ENCODE measurements at places on chromosomes 6 and 20.

GRCh38 chr6:116327803-116328527, 42.8 kb upstream of the DSE start:
- DNase-seq: no peak

GRCh38 chr20:20367575-20368417, at the start of gene INSM1:
Gene INSM1, plus strand, starts transcription at chr20:20368104. Its CDS starts 164 bp downstream, at chr20:20368268.
- peak; percentile 100 for DNase-seq

- no peak for DNase-seq
Observed at GRCh38 chr6:169906004-169906687, 154.7 kb downstream of the ERMARD start.

- peak; percentile 71 for DNase-seq
Observed at GRCh38 chr6:17392978-17393891, at the start of gene CAP2. Gene CAP2, plus strand, starts transcription at chr6:17393595. Its CDS starts 27,961 bp downstream, at chr6:17421556.

DNA sequence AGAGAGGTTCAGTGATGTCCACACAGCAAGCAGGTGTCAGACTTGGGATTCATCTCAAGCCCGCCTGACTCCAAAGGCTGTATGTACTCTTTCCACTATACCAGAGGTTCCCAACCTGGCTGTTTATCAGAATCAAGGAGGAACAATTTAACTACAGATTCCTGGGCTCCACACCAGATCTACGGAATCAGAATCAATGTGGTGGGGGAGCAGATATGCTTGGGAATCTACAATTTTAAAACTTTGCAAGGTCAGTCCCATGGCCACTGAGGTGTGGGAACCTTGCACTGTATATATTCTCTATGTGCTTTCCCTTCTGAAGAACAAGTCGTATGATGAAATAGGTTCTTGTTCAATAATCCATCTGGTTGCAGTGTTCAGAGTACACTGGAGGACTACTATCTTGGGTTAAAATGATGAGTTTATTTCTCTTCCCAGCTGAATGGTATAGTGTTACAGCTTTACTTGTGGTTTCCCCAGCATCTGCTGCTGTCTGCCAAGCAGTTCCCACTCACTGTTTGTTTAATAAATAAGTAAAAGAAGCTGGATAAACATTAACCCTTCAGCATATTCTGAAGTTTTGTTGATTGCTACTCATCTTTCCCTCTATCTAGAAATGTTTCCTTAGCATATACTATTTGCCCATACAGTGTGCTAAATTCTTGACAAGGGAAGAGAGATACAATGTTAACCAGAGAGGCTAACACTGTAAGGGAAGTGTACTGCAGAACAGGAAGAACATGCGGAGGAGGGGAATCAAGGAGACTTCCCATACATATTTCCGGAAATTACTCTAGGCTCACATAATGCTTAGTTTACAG, 9.9 kb downstream of the TTI1 start:
- no peak for DNase-seq

DNA sequence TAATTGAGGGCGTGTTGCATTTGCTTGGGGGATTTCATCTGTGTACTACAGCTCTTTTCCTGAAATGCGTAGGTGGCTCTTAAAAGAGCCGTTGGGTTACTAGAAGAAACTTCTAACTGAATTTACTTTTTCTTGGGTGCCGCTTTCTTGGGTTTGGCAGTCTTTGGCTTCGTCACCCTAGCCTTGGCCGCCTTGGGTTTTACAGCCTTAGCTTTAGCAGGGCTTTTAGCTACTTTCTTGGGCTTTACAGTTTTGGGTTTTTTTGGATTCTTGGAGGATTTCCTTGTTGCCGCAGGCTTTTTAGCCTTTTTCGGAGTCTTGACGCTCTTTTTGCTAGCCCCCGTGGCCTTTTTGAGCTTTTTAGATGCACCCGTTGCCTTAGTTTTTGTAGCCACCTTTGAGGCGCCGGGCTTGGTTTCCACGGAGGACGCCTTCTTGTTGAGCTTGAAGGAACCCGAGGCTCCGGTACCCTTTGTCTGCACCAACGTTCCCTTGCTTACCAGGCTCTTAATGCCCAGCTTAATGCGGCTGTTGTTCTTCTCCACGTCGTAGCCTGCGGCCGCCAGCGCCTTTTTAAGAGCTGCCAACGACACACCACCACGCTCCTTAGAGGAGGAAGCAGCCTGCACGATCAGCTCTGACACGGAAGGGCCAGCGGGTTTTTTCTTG, 54.5 kb downstream of the TRIM38 start:
- no peak for DNase-seq

- no peak for DNase-seq
Observed at GRCh38 chr6:166969390-166970002, 13.1 kb upstream of the RNASET2 start.

GRCh38 chr6:157265186-157265585, 58.1 kb downstream of the TMEM242 start:
- DNase-seq: no peak

DNA sequence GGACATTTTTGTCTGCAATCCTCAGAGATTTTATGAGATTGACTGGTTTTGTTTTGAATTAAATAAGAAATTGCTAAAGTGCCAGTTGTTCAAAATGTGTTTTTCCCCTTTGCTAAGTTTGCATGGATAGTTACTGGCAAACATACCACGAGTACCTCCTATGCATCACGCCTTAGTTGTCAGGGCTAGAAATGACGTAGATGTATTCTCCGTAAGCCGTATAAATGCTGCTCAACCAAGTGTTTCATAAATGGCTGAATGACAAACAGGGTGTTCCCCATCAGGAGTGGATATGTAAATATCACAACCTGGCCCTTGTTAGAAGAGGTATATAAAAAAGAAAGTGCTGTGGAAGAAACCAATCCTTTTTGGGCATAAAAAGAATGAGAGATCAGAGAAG, 341.1 kb upstream of the ZFP64 start:
- no peak for DNase-seq

DNA sequence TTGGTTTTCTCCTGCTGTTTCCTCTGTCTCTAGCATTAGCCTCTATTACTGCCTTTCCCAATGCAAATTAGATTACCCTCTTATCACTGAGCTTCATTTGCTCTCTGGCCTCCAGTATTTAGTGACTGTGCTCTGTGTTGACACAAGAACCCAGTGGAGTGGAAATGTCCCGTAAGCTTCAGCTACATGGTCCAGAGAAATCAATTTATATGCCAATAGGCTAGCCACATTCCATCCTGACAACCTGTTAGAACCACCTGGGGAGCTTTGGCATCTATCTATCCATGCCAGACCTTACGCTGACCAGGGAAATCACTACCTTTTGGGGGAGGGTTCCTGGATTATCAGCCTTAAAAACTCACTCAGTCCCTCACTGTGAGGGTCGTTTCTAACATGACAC, 459.6 kb downstream of the UTRN start:
- DNase-seq: no peak

DNA sequence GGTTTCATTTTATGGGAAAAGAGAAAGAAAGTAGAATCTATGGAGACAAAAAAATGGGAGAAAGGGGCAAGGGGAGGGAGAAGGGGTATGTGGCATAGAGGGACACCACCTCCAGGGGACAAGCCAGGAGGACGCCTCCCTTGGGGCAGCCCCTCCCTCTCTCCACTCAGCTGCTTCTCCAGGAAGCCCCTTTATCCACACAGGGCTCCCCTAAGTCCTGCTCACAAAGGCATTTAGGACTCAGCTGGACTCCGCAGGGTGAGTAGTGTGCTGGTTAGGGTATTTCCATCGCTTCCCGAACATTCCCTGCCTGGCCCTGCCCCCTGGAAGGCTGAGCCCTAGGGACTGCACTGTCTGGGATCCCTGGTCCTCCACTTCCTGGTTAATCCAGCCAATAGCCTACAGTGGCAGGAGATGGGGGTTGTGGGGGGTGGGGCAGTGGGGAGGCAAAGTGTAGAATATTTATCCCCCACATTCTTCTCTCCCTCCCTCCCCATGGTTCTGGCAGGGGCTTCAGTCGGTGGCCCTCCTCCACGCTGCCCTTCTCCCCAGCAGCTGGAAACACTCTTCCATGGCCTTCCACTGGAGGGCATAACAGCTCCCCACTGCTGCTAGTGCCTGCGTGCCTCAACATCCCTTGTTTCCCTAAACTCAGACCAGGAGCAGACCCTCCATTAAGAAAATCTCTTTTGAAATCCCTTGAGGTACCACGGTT, 84.8 kb downstream of the SNX5 start:
- no peak for DNase-seq

DNA sequence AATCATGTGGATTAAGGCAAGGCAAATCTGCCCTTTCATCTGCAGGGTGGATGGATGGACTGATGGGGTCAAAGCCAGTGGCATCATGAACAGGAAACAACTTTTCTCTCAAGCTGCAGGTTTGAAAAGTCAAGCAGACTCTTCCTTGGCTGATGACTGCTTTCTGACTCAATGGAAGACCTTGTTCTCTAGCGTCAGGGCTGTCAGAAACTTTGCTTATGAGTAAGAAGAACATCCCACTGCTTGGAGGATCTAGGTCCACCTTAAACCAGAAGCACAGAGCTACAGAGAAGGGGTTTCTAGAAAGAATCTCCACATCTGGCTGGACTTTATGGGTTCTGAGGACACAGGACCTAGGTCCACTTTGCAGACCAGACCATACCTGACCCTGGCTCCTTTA, 36.3 kb upstream of the CST5 start:
- DNase-seq: no peak

GRCh38 chr6:135320721-135321621, 139.9 kb downstream of the MYB start:
- DNase-seq: no peak

DNA sequence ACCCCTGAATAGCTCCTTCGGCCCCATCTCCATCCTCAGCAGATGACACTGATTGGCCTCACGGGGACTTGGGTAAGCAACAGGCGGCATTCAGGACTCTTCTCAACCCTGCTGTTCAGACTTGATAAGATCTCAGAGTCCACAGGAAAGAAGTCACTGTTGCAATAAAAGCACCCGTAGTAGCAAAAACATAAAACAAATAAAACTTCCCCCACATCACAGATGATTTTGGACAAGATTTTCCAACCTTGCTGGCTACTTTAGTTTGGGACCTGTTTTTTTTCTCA, 17.1 kb upstream of the C20orf144 start:
- DNase-seq: no peak

- DNase-seq: no peak
Observed at GRCh38 chr6:53611889-53612288, 53.7 kb downstream of the KLHL31 start.

- no peak for DNase-seq
Observed at GRCh38 chr6:160804639-160805038, 102.6 kb downstream of the PLG start.

- DNase-seq: no peak
Observed at GRCh38 chr20:34637245-34638038, 39.5 kb downstream of the PIGU start.

DNA sequence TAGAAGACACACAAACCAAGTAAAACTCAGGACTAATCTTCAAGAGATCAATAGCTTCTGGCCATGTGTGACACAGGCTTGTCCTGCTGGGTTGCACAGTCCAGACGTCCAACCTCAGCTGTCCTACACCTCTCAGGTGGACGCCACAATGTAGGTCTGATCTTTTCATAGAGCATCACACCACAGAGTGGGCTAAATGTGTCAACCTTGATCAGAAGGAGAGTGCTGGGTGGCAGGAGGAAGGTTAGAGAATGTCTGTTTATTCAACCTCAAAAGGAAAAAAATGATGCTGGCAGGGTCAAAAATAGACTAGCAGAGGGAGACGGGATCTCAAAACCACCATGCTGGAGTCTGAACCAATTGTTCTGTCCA, 41.7 kb downstream of the GFOD1 start:
- no peak for DNase-seq

GRCh38 chr6:3585320-3585935, 128.6 kb upstream of the SLC22A23 start:
- DNase-seq: no peak

GRCh38 chr6:5674141-5674540, 332.6 kb downstream of the NRN1 start:
- DNase-seq: no peak

DNA sequence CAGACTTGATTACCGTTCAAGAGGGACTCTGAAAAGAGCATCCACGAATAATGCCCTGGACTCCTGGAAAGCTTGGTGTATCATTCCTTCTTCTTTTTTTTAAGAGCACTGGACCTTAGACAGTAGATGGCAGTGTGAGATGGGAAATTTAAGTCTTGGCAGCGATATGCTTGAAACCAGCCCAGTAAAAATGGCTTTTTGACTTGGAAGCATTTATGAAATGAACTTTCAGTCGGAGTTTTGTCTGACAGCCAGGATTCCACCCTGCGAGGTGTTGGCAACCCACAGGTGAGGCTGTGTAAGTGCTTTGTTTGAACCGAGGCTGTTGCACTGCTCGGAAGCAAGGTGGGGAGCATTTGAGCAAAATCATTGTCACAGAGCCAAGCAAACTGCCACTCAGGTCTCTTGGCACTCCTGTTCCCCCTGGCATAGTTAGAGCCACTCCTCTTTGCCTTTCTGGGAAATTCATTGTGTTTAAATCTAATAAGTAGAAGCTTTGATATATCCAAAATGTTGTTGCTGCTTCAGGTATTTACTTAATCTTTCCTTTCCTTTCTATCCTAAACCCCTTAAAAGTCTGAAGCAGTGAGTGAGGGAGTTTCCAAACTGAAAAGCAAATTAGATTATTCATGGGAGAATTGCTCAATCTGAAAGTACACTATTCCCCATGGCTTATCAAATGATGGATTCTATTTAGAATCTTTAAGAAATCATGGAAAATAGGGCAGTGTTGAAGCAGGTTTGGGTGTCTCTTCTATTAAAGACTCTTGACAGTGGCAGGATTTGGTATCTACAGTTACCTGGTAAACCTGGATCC, 272.8 kb upstream of the SLC35B3 start:
- DNase-seq: peak; percentile 92

DNA sequence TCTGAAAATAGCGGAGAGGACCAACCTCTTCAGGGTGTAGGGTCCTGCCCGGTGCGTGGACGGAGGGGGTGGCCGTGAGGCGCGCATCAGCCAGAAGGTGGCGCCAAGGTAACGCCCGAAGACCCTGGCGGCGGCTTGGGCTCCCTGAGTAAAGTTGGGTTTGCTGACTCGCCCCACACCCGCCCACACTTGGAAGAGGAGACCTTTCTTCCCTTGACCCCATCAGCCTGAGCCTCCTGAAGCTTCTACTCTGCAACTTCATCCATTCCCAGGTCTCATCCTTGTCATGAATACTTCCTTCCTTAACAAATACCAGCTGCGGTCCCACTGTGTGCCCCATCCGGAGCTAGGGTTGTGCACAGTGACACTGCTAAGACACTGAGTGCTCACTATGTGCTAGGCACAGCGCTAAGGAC, 14.6 kb downstream of the CD40 start:
- peak; percentile 79 for DNase-seq

DNA sequence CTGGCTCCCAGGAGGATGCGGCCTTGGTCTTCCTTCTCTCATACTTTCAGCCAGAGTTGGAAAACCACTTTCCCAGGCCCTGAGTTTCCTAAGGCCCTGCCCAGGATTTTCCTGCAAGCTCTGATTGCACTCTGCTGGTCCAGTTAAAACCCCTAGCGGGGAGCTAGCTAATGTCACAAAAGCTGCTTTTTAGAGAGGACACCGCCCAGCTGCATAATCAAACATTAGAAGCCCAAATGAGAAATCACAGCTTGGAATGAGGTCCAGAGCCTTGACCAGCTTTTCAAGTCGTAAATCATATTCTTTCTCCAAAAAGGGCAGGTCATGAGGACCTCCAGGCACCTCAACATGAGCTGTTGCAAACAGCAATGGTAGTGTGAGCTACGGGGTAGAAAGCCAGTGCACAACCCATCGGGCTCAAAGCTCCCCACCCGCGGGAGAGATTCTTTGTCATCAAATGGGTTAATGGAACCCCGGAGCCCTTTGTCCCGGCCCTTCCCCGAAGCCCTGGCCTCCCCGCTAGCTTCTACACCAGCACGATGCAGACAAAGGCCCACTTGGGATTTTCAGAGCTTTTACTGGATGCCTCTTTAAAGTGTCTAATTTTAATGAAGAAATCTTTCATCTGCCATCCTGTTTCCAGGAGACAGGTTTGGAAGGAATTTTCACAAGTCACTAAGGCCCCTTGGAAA, 134.0 kb downstream of the SCML4 start:
- DNase-seq: no peak
